ENCODE measurements at places on chromosomes 1 and 21. TPM values are rescaled to one million over a fixed set of nuclear protein-coding genes. Genes with fewer than 3 reads are reported as not detected.
A peak's percentile ranks its signal among the peaks of the same experiment; 100 is the strongest.

Gene CFHR3
- polyA plus RNA-seq = not detected

Gene CD84
- not detected for polyA plus RNA-seq

DNA sequence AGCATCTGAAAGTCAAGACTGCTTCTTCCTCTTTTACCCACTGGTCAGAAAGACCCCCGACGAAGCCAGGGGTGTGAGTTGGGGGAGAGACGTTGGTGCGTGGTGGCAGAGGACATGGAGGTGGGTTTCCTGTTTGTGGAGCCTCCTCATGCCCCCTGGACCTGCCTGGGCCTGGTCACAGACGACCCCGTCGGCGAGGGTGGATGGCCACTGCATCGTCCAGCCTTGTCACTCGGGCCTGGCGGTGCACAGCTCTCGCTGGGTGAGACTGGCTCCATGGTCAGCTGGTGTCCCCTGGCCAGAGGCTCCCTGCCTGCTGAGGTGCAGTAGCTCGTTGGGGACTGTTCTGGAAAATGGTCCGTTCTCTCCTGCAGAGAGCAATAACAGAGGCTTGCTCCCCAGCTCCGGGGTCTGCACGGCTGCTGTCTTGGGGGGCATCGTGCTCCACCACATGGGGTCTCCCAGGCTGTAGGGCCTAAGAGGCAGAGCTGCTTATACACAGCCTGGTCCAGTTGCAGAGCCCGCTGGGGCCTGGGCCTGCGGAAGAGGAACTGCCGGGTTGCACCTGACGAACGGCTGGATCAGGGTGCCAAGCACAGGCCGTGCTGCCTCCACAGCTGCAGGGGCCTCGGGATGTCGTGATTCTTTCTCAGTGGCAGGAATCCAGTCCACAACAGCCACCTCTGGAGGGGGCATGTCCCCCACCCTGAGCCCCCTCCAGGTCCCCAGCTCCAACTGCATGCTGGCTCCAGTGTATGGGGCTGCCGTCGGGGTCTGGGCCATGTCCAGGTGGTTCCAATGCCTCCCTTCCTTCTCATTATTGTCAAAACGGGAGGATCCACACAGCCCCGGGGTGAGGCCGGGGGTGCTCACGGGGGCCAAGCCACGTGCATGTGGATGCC, 18.0 kb upstream of the ACTRT2 start:
- no peak for DNase-seq

GRCh38 chr1:197065559-197065958, 1.5 kb downstream of the F13B start:
- no peak for DNase-seq

GRCh38 chr1:8412183-8412831, 94.4 kb downstream of the SLC45A1 start:
- peak; percentile 96 for DNase-seq
